ENCODE measurements at places on chromosomes 13 and 19.

DNA sequence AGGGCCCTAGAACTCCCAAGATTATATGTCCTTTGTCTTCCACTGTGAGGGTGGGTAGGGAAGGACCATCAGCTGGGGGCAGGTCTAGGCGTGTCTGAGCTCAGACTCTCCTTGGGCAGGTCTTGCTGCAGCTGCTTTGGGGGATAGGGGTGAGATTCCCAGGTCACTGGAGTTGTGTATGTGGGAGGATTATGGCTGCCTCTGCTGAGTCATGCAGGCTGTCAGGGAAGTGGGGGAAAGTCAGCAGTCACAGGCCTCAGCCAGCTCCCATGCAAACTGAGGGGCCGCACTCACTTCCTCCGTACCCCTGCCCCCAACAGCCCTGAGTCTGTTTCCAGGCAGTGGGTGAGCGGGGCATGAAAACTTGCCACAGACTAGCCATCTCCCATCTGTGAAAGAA is 600.8 kb downstream of the DIAPH3 start:
- DNase-seq: no peak

DNA sequence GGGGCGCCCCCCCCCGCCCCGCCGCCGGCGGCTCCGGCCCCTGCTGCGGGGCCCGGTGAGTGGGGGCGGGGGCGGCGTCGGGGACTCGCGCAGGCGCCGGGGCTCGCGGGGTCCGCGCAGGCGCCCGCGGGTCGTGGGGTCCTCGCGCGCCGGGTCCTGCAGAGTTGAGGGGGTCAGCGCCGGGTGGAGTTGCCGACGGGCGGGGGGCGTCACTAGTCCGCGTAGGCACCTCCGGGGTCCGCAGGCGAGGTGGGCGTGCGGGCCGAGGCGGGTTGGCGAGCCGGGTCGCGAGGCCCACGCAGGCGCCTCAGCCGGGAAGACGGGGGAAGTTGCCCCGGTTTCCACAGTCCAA is 365 bp downstream of the PPP6R1 start:
- no peak for DNase-seq

- DNase-seq: no peak
Observed at GRCh38 chr13:31455581-31455980, 255.8 kb downstream of the B3GLCT start.

DNA sequence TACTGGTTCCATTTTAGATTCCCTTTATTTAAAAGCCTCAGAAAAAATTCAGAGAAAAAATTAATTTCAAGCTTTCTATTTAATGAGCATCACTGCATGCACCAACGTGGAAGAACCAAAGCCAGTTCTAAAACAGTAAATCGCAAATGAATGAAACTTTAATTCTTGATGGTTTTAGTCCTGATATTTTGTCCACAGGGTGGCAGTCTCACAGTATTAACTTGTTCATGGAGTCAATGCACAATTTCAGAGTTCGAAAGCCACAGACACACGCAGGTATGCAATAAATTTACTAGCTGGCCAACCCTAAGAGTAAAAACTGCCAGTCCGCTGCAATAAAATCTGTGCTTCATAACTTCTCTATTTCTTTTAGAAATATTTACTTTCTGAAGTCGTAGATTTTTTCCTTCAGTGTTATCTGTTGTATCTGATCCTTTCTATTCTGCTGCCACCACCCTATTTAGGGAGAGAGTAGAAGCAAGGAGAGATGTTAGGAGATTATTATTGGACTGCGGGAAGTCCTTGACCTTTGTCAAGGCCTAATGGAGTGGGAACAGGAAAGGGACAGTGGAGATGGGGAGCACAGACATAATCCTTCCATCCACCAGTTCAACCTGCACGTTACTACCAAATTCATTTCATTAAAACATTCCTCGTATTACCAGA is 7.0 kb upstream of the WBP4 start:
- no peak for DNase-seq

- no peak for DNase-seq
Observed at GRCh38 chr19:447816-448560, 12.8 kb downstream of the SHC2 start.

- no peak for DNase-seq
Observed at GRCh38 chr13:30396434-30397075, 25.7 kb upstream of the UBE2L5 start.

- no peak for DNase-seq
Observed at GRCh38 chr13:99299920-99300341, 7.3 kb downstream of the GPR183 start.

- DNase-seq: no peak
Observed at GRCh38 chr13:112127564-112128330, 60.8 kb downstream of the SOX1 start.

- no peak for DNase-seq
Observed at GRCh38 chr19:23788411-23788810, 29.7 kb upstream of the ZNF681 start.

DNA sequence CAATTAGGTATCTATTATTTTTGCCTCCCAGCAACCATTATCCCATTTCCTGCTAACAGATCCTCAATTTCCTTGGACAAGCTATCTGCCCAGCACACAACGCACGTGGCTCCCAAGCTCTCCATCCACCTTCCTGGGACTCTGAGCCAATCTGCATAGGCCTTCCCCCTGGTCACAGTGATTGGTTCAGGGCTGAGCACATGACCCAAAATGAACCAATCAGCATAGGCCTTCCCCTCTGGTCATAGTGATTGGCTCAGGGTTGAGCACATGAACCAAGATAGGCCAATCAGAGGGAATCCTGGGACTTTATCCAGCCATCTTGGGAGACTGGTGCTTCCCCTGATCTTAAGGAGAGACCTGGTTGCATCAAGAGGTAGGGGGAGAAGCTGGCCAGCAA is 5.8 kb downstream of the CPAMD8 start:
- DNase-seq: no peak

DNA sequence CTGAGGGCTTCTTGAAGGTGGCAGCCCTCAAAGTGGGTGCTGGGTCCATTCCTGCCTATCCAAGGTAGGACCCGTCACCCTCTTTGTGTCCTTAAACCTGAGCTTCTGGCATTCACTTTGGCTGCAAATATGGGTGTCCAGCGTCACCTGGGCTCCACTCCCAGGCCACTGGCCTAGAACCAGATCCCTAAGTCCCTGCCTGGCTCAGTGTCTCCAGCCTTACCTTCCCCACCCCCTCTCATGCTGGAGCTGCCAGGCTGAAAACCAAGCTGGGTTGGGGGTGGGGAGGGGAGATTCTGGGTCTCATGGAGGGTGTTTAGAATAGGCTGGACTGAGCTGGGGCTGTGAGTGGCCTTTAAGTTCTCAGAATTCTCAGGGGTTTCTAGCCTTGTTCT is 12.4 kb downstream of the PDE4A start:
- DNase-seq: no peak

- no peak for DNase-seq
Observed at GRCh38 chr13:113943821-113944565, 29.9 kb downstream of the C13orf46 start.

DNA sequence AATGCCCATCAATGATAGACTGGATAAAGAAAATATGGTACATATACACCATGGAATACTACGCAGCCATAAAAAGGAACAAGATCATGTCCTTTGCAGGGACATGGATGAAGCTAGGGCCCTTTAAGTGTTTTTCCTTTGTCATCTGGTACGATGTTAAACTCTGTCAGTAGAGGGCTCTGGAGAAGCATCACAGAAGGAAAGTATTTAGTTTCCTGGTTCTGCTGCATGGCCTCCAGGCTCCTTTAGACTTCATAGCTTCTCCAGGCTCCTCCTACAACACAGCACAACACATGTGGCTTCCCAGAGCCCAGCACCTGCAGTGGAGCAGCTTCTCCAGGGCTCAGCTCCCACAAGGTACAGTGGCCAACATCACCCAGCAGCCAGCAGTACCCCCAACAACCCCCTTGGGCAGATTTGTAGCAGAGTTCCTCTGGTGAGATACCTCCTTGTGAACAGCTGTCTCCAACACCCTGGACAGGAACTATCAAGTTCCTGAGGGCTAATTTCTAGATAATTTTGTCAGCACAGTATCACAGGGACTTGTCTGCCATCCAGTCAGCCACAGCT is 63.4 kb downstream of the KCTD12 start:
- DNase-seq: no peak

GRCh38 chr19:24081056-24081455 is 5.9 kb upstream of the ZNF254 start:
- DNase-seq: no peak

GRCh38 chr19:44957526-44957925 is 2.3 kb downstream of the CLPTM1 start:
- no peak for DNase-seq

GRCh38 chr13:40520916-40521315 is 145.5 kb downstream of the FOXO1 start:
- no peak for DNase-seq

DNA sequence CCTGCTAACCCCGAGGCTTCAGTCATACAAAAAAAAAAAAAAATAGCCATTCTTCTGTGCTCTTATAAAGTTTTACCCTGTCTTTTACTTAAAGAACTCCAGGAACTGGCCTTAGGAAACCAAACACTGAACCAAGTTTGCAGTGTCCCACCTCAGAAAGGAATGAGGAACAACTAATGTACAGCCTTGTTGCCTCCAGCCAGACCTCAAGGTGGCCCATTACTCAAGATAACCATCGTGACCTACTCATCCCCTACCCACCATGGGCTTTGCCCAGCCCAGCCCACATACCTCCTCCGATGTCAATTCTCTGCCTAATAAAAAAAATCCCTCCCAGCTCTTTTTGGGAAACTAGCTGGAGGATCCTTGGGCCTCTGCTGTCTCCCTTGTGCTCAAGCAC is 133.2 kb downstream of the STARD13 start:
- no peak for DNase-seq

GRCh38 chr13:112072534-112073244 is 5.7 kb downstream of the SOX1 start:
- no peak for DNase-seq

DNA sequence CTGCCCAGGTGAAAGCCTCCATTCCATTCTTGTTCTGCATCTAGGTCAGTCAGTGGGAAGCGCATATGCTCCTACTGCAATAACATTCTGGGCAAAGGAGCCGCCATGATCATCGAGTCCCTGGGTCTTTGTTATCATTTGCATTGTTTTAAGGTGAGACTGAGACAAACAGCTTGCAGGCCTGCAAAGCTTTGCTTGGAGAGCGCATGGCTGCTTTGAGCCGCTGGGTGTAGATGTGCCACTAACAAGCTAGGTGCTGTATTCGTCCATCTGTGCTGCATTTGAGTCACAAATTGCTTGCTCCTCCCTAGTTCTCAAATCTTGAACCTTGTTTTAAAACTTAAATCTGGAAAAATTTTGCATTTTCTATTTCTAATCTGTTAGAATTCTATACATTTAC is 219.1 kb downstream of the LMO7 start:
- no peak for DNase-seq

DNA sequence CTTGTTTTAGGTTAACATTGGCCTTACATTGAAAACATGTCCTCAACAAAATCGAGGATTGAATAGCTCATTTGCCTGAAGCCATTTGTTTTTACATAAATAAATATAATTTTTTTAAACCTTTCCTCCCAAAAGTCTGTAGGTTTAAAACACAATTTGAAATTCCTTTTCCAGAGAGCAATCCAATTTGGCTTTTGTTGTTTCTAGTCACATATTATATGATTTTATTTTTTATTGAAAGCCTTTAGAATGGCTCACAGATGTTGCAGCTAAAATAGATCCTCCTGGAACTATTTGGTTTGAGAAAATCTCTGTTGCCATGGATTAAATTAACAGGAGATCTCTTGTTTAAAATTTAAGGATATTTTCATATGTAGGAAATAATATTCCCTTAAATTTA is 512.6 kb downstream of the KLF5 start:
- DNase-seq: no peak

DNA sequence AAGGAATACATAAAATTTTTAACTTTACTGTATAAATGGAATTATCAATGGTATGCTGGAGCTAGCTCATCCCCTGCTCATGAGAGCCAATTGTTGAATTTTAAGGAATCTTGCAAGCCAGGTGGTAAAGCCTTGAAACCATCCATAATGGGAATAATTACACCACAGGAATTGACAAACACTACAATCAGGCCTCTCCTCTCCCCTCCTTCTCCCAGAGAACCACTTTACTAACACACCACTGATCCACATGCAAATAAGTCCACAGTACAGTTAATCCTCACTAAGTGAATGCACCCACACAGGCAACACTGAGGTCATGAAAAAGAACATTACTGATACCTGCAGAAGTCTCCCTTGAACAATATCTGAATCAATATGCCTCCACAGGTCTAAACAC is 140.5 kb downstream of the KLF12 start:
- no peak for DNase-seq

DNA sequence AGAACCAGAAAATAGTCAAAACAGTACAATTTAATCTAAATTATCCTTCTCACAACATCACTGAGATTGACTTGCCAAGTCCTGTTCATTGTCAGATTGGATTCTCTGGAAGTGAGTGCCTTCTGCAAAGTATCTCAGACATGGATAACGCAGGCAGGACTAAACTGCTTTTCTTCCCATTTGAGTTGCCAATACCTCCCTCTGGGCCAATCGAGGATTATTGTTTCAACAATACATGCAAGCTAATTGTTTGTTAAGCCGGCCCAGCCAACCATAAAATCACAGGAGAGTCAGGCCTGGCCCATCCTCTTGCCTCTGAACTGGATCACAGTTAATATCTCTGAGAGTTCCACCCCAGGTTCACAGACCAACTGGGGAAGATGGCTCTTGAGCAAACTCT is 240.0 kb downstream of the ENOX1 start:
- DNase-seq: no peak

DNA sequence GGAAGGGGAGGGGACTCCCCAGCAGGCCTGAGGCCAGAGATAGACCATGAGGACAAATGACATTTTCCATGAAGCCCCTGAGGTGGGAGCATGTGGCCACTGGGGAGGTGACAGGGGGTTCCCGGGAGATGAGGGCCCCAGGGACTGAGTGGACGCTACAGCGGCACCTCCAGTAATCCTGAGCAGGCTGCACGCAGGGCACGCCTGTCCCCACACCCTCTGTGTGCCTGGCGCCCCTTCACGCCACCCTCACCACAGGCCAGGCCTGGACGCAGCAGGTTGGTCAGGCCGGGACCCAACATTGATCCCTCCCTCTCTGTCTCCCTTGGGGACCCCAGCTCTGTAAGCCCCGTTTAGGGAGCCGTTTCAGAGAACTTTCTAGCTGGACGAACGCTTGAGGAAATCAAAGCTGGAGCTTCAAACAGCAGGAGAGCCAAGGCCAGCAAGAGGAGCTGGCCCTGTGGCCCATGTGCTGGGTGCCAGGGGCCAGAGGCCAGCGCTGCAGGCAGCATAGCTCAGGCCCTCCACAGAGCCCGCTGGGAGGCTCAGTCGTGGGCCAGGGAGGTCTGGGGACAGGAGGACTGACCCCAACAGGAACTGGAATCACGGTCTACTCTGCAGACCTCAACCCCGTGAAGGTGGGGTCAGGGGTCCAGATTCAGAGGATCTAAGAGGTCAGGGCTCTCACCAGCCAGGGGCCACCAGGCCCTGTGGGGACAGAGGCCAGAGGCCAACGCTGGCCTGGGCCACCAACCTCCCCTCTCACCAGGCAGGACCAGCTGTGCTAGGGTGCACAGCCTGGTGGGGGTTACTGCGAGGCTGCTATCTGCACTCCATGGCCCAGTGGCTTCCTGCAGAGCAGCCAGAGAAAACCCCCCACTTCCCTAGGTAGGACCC is 14.6 kb downstream of the LSM4 start:
- no peak for DNase-seq

Data from activated effector memory CD4-positive, alpha-beta T cell treated with Interleukin-2 at 50 U/mL for 16 hours (primary cell).